ENCODE measurements at places on chromosomes 2 and 18. TPM values are rescaled to one million over a fixed set of nuclear protein-coding genes. Genes with fewer than 3 reads are reported as not detected.

GRCh38 chr2:46024146-46024779, 272.9 kb upstream of the EPAS1 start:
- no peak for DNase-seq

GRCh38 chr2:59027320-59027719, 786.2 kb upstream of the FANCL start:
- DNase-seq = no peak

DNA sequence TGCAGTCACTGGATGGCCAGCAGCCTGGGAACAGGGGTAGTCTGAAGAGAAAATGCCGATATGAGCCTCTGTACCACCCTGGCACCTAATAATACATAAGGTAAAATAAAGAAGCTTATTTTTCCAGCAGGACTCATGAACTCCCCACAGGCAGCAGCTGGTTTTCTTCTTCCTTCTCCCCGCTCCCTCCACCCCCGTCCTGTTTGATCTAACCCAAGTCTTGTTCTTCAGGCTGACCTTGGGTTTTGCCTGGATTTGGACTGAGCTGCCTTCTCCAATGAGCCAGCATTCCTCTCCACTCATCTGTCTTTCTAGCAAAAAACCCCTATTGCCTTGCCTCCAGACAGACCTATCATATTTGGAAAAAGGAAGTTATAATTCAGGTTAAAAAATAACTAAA, 111.8 kb downstream of the CELF4 start:
- no peak for DNase-seq

- DNase-seq = no peak
Observed at GRCh38 chr2:50006327-50006726, 852.0 kb upstream of the FSHR start.

GRCh38 chr2:55391615-55392242, 27.9 kb downstream of the CCDC88A start:
- DNase-seq = no peak

DNA sequence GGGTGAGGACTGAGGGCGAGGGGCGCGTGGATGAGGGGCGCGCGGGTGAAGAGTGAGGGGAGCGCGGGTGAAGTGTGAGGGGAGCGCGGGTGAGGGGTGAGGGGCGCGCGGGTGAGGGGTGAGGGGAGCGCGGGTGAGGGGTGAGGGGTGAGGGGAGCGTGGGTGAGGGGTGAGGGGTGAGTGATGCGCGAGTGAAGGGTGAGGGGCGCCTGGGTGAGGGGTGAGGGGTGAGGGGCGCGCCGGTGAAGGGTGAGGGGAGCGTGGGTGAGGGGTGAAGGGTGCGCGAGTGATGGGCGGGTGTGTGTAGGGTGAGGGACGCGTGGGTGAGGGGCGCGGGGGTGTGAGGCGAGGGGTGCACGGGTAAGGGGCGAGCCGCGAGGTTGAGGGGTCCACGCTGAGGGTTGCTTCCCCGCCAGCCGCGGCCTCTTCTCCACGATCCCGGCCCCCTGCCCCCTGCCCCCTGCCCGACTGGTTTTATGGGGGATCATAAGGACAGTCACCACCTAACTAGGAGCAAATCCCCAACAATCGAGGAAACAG, 1.1 kb upstream of the SLC66A2 start:
- DNase-seq = peak; percentile 81

- DNase-seq = no peak
Observed at GRCh38 chr2:171729952-171730317, 42.7 kb downstream of the DYNC1I2 start.

DNA sequence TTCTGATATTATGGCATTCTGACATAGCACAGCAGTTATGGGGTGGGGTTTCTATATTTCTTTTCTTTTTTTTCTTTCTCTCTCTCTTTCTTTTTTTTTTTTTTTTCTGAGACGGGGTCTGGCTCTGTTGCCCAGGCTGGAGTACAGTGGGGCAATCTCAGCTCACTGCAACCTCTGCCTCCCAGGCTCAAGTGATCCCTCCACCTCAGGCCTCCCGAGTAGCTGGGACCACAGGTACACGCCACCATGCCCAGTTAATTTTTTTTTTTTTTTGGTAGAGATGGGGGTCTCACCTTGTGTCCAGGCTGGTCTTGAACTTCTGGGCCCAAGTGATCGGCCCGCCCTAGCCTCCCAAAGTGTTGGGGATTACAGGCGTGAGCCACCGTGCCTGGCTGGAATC, 7.5 kb upstream of the FAM98A start:
- no peak for DNase-seq

- peak; percentile 39 for DNase-seq
Observed at GRCh38 chr2:25366629-25367028, 24.9 kb upstream of the DNMT3A start.

DNA sequence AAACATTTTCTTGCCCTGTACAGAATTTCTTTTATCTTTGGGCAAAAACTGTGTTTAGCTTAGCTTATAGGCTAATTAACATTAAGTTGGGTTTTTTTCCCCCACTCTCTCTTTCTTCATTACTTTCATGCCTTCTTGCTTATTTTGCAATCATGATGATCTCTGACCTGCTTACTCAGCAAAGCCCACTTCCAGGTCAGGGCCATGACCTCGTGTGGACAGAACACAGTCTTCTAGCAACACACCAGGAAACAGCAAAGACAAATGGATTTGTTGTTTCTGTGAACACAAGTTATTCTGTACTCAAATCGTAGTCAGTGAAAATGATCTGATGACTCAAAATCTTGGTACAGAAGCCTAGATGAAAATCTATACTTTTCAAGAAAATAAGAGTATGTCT, 60.7 kb downstream of the SPATS2L start:
- DNase-seq = no peak

- no peak for DNase-seq
Observed at GRCh38 chr2:120670371-120670770, 65.3 kb upstream of the GLI2 start.

- no peak for DNase-seq
Observed at GRCh38 chr2:106178716-106179115, 15.4 kb downstream of the UXS1 start.

- no peak for DNase-seq
Observed at GRCh38 chr18:8947566-8947965, 154.9 kb upstream of the NDUFV2 start.

GRCh38 chr2:200843993-200844948, 20.2 kb downstream of the CLK1 start:
- DNase-seq = no peak

DNA sequence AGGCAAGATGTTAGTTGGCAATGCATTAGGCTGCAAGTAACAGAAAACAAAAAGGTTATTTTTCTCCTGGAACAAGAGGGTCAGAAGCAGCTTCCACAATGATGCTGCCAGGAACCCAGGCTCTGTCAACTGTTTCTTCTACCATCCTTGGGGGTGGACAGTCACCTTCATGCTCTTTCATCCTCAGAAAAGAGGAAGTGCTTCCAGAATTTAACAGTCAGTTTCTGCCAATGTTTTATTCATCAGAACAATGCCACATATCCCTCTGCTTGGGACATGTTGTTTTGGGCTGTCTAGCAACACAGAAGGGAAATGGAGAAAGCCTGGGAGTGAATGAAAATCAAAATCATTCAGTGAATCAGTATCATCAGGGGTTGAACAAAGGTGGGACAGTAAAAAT, 7.1 kb downstream of the TMEM182 start:
- no peak for DNase-seq

DNA sequence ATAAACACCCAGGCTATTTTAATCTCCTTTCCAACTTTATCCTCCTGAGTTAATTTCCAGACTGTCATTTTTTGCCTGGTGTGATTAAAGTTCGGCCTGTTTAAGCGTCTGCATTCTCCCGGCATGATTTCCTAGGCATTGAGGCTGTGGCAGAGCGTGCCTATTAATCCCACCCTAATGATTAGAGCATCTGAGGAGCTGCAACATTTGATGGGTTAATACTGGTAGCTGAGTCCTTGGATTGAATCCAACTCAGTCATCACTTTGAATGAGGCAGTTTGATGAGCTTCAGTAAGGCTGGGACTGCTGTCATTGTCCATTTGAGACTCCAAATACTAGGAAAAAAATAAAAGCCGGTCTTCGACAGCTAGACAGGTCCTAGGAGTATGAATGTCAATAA, 882.5 kb downstream of the SLC4A3 start:
- no peak for DNase-seq

DNA sequence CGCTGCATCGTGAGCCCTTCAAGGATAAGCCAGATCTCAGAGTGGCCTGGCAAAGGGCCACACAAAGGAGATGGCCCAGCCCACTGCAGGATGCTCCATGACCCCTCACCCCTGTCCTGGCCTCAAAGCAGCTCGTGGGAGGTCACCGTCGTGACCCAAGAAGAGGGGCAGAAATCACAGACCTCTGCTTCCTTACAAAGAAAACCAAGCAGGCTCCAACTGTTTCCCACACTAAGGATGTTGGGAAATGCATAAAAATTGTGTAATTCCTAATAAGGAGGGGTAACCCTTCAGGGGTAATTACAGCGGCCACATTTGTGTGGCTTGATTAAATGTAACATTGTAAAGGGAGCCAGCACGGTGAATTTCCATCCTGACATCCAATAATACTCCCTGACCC, 102.3 kb downstream of the BOD1L2 start:
- DNase-seq = no peak

GRCh38 chr2:28102455-28102874, 211.9 kb downstream of the BABAM2 start:
- DNase-seq = no peak

- DNase-seq = no peak
Observed at GRCh38 chr2:37378411-37378810, 34.0 kb downstream of the QPCT start.

DNA sequence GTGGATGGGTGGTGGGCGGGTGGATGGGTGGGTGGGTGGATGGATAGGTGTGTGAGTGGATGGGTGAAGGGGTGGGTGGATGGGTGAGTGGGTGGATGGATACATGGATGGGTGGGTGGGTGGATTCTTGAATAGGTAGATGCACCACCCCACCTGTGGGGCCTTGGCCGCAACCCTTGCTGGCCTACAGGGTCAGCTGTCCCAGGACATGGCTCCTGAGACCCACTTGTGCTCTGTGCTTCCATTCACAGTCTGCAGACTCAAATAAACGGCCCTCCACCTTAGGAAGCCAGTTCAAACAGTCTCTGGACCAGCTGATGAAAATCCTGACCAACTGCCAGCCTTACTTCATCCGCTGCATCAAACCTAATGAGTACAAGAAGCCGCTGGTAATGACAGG, 54.4 kb downstream of the MYO7B start:
- peak; percentile 65 for DNase-seq

- DNase-seq = peak; percentile 84
Observed at GRCh38 chr2:119431155-119431975, at the start of gene TMEM37. Gene TMEM37, plus strand, starts transcription at chr2:119431854. Its CDS starts 50 bp downstream, at chr2:119431904.

DNA sequence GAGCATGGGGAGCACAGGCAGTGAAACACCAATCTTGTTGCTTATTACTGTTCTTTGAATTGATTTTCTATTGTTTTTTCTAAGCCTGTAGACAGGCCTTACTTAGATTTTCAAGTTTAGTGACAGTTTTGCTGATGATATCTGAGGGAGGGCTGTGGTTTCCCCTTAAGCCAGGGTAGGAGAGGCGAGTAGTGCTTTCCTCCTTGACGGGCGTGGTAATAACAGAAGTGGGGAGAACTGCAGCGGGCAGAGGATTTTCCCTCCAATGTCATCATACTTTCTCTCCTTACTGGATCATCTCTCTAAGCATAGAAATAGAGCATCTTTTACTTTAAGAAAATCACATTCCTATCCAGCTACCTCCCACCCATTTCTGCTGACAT, 314.4 kb downstream of the ALK start:
- no peak for DNase-seq

DNA sequence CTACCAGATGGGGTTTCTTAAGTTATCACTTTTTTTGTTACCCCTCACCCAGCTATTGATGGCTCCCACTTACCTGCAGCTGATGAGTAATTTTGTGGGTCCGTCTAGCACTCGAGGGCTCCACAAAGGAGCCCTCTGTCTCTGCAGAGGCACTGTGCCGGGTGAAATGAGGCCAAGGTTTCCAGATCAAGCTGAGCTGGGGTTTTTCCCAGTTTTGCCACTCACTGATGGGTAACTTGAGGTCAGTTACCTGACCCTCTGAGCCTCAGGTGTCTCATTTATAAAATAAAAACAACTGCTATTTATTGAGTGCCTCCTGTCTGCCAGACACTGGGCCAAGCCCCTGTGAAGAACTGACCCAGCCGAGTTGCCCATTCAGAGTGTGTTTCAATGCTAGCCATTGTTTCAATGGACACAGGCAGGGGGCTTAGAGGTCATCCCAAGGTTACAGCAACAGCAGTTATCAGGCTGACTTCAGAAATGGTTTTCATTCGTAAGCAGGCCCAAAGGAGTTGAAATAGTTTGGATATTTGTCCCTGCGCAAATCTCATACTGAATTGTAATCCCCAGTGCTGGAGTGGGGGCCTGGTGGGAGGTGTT, 192.9 kb downstream of the NCK2 start:
- no peak for DNase-seq

- no peak for DNase-seq
Observed at GRCh38 chr2:45288532-45289417, 279.5 kb upstream of the SIX2 start.

The SLC5A7 gene
- not detected for total RNA-seq

The FOXI3 gene
- total RNA-seq = not detected

The NDUFAF7 gene
- 23.0 TPM for total RNA-seq

The PSD4 gene
- total RNA-seq = 93.3 TPM

The ONECUT2 gene
- not detected for total RNA-seq

The RBKS gene
- total RNA-seq = 4.4 TPM

The ADRA2B gene
- total RNA-seq = 9.0 TPM

The ANTXR1 gene
- 41.8 TPM for total RNA-seq

The SLC9A2 gene
- total RNA-seq = not detected
